ENCODE measurements at places on chromosomes 1 and 21. TPM values are rescaled to one million over a fixed set of nuclear protein-coding genes. Genes with fewer than 3 reads are reported as not detected.

DNA sequence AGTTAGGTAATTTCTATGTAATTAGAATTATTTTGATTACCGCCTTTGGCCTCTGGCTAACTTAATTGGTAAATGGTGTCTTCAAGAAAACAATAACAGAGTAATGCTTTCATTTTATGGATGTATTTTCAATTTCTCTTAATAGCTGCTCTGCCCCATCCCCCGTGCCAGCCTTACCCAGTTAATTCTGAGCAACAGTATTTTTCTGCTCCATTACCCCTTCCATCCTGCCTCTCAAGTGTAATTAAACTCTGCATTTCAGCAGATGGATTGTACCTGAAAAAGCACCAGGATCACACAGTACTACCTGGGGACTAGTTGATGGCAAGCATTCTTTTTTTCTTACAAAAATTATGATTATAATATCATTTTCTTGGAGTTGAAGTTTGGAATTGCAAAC lies 104.2 kb downstream of the KIAA0319L start:
- DNase-seq: no peak

- DNase-seq: no peak
These were observed 24.2 kb downstream of the IL23R start for GRCh38 chr1:67190410-67190809.

DNA sequence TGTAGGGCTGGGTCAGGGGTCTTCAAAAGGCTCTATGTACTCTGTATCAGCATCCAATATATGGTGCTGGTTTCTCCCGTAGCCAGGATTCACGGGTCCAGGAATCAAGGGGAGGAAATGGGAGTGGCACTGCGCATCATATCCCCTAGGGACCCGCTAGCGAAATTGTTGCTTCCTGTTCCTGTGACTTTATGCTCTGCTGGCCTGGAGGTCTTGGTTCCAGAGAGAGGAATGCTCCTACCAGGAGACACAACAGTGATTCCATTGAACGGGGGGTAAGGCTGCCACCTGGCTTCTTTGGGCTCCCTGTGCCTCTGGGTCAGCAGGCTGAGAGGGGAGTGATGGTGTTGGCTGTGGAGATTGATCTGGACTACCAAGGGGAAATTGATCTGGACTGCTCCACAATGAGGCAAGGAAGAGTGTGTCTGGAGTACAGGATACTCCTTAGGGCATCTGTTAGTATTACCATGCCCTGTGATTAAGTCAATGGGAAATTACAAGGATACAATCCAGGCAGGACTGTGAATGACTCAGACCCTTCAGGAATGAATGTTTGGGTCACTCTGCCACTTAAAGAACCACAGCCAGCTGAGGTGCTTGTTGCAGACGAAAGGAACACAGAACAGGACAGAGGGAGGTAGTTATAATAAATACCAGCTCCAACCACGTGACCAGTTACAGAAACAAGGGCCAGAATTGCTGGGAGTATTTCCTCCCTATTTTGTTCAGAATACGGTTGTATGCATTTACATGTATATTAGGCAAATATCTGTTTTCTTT lies 10.2 kb downstream of the SPSB1 start:
- DNase-seq: no peak

- DNase-seq: no peak
These were observed 5.4 kb upstream of the LRRC40 start for GRCh38 chr1:70210820-70211219.

DNA sequence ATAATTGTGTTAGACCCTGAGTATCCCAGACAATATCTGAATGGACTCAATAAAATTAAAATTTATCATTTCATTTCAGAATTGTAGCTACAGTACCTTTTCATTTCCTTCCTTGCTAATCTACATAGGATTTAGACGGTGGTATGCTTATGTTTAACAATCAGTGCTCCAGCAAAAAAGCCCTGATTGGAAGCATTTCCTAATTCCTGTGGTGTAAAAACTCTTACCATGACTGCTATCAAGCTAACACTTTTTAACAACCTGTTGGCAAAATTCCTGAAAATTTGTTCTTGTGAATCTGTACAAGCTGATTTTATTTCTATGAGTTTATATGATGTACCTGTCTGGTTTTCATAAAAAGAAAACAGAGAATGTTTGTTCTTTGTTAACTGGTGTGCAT lies 5.2 kb upstream of the FNBP1L start:
- DNase-seq: no peak

- DNase-seq: no peak
These were observed 10.1 kb downstream of the YARS1 start for GRCh38 chr1:32806910-32807523.

- DNase-seq: no peak
These were observed 576.2 kb downstream of the PTPRU start for GRCh38 chr1:29812408-29813135.

- no peak for DNase-seq
These were observed 56.2 kb upstream of the PRRC2C start for GRCh38 chr1:171429137-171429536.

DNA sequence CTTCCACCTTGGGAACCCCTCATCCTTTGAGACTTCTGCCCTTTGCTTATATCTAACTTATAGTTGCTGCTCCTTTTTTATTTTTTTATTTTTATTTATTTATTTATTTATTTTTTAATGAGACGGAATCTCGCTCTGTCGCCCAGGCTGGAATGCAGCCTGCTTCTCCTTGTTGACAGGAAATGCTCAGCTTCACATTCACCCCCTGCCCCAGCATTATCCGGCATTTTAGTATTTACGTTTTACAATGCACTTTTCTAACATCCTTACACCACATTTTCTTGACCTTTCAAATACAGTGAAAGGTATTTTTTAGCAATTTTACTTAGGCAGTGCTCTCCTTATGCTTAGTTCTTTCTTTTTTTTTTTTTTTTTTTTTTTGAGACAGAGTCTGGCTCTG lies 14.9 kb downstream of the CXADR start:
- no peak for DNase-seq

DNA sequence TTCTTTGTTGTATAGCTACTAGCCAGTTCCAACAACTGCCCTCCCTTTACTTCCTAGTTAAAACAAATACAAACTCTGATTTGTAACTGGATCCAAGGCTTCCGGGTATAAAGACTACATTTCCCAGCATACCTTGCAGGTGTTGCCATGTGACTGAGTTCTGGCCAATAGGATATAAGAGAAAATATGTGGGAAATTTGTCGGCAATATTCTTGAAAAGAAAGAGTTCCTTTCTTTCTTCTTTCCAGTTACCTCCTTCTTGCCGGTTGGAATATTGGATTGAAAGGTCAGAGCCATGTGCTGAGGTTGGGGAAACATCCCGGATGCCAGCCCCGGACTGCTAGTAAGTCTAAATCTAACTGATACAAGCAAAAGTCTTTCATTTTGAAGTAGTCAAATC lies 23.0 kb upstream of the ZBTB40 start:
- DNase-seq: no peak

- DNase-seq: no peak
These were observed 54.1 kb downstream of the LDLRAD2 start for GRCh38 chr1:21865943-21866706.

- DNase-seq: no peak
These were observed 27.7 kb downstream of the CAPZB start for GRCh38 chr1:19457607-19458006.

GRCh38 chr1:43806183-43806582 lies 98.8 kb downstream of the ST3GAL3 start:
- DNase-seq: no peak

GRCh38 chr21:32562426-32562825 lies 22.9 kb downstream of the TCP10L start:
- DNase-seq: no peak

- DNase-seq: no peak
These were observed 4.4 kb upstream of the NPL start for GRCh38 chr1:182785181-182785580.

DNA sequence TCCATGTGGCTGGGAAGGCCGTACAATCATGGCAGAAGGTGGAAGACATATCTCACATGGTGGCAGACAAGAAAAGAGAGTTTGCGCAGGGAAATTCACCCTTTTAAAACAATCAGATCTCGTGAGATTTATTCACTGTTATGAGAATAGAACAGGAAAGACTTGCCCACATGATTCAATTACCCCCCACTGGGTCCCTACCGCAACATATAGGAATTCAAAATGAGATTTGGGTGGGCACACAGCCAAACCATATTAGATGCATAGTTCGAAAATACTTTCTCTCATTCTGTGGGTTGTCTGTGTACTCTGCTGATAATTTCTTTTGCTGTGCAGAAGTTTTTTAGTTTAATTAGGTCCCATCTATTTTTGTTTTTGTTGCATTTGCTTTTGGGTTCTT lies 990.3 kb downstream of the PLA2G4A start:
- no peak for DNase-seq

DNA sequence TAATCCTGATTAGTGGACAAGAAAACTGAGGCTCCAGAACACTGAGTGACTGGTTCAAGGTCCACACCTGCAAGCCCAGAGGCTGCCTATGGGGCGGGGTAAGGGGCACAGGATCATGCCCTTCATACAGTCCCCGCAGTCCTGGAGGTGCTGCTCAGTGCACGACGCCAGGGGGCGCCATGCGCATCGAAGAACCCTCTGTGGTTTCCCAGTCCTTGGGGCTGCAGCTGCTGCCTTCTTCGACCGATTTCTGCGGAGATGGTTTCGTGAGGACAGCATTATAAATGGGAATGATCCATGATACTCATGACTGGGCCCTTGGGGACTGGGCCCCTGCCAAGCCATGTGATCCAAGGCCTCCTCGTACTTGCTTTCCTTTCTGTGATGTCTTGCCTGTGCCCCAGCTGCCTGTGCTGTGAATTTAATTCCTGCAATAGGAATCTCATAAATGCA lies 37.1 kb upstream of the ARHGEF10L start:
- DNase-seq: peak; percentile 91

GRCh38 chr1:19112891-19113696 lies 97.0 kb downstream of the UBR4 start:
- DNase-seq: no peak

- no peak for DNase-seq
These were observed 58.5 kb downstream of the MAP10 start for GRCh38 chr1:232863544-232864275.

- DNase-seq: no peak
These were observed 5.5 kb downstream of the CEPT1 start for GRCh38 chr1:111145542-111145941.

- DNase-seq: no peak
These were observed 93.4 kb downstream of the BCAR3 start for GRCh38 chr1:93588206-93588605.

GRCh38 chr1:156291226-156292061 lies 4.0 kb downstream of the GLMP start:
- DNase-seq: peak; percentile 76

GRCh38 chr21:44087426-44088400 lies 19.5 kb upstream of the PWP2 start:
- no peak for DNase-seq

DNA sequence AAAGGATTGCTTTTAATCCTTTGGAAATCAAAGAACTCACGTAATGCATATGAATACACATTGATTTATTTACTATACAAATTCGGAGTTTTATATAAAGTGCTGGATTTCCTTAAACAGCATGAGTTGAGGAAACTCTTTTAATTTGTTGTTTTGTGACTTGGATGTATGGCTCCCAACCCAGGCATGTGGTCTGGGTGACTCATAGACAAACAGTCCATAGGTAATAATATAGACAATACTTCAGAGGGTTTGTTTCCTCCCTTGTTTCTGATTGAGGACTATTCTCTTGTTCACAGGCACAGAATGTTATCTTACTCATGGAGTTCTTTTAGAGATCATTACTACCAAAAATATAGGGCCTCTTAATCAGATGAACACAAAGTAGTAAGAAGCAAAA lies 43.8 kb downstream of the XPR1 start:
- DNase-seq: no peak

DNA sequence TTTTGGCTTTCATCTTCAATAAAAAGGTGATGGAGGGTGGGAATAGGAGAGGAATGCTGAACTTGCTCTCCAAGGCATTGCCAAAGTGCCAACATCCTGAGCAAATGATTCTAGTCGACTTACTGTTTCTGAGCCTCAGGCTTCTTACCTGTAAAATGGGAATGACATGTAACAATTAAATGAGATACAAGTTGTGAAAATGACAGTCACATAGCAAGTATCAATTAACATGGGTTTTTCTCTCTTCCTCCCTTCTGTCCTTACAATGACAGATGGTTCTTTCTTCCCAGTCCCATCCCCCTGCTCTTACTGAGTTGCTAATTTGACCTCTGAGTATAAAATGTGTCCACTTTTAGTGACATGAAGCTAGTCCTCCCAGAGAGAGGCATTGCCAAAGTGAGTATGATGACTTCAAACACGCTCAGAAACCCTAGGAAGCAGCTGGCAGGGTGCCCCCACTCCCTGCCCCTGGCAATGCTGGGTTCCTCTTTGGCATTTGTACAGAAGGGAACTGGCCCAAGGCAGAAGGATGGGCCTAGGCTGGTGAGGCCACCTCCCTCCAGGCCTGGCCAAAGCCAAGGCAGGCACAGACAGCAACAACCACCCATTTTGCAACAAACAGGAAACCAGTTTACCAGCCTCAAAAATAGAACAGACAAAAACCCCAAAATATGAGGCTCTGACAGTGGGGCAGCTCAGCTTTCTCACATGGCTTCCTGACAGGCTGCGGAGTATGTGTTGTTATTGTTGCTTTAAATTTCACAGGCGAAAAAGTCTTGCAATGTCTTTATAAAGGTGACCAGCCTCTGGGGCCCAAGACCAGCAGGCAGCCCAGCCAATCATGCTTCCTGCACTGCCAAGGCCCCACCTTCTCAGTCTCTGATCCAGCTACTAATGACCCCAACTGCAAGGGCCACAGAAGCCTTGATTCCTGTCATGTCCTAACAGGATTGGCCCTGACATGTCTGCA lies 115.9 kb downstream of the HIVEP3 start:
- no peak for DNase-seq

DNA sequence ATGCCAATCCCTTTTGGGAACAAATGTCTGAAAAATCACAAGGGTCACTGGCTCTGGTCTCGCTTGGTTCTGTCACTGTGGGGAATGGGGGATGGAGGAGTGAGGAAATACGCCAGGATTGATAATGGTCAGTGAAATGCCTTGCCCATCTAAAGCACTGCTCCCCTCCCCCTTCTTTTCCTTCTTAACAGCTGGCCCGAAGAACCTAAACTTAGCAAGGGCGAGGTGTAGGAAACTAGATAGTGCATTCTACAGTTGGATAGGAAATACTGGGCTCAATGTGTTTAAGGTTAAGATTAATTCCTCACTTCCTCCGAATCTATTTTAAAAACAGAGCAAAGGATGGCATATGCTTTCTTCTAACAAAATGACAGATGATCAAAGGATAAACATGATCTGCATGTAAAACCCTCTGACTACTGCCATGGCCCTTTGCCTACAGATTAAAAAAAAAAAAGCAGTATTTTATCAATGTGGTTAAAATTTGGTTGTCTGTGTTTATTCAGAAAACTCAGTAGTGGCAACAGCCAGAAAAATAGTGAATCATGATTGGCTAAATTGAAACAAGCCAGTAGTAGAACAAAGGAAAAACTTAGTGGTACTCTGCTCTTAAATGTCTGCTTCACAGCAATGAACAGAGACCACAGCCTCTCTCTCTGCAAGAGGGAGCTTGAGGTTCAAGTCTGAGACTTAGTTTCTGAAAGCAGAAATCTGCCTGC lies 86.1 kb upstream of the VAV3 start:
- no peak for DNase-seq

The LRRIQ3 gene
- 0.35 TPM for total RNA-seq

The KIF2C gene
- 88.7 TPM for total RNA-seq

The CLDN8 gene
- not detected for total RNA-seq

The ANKRD35 gene
- total RNA-seq: 0.11 TPM

The CD34 gene
- 0.26 TPM for total RNA-seq

The FCRL2 gene
- total RNA-seq: not detected

The CD1B gene
- total RNA-seq: not detected

The PGBD5 gene
- total RNA-seq: 19.7 TPM

The BTBD8 gene
- 2.4 TPM for total RNA-seq

The PTP4A2 gene
- total RNA-seq: 189 TPM

The CASQ2 gene
- 0.12 TPM for total RNA-seq

Measured in neural crest cell (in vitro differentiated cells).